ENCODE measurements at places on chromosomes 1 and 21.
A peak's percentile ranks its signal among the peaks of the same experiment; 100 is the strongest.

DNA sequence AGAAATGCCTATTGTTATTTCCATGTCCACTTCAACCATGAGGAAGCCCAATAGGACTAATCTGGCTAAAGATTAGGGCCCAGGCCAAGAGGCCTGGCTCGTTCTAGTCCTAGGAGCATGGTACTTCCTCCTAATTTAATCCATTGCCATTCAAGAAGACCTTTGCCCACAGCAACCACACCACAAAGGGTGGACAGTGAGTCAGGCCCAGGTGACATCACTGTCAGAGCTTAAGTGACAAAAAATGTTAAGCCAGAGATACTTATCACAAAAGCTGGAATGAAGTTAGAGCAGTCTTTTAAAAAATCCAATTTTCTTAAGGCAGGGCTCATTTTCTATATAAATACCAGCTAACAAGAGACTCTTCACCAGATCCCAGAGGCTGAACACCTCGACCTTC is at the start of gene SPRR3:
SPRR3 (plus strand) TSS at position 368 of the 400 bp plus-strand sequence. CDS start 1,272 bp downstream, outside the sequence.
- no peak for DNase-seq

DNA sequence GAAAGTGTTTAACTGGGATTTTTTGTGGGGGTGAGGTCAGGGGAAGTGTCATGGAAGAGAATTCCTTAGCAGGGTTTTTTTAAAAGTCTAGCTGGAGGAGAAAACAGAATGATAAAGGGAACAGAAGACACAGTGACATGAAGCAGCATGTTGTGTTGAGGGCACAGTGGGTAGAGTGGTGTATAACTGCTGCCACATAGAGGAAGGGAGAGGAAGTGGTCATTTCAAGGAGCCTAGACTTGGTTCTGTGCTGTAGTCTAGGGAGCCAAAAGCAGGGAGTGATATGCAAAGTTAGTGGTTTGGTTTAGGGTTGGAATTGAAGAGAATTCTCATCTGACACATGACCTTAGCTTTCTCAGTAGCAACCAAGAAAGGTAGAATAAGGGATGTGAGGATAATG is 10.2 kb downstream of the EEIG2 start:
- peak; percentile 32 for DNase-seq

GRCh38 chr1:177569476-177569875 is 398.7 kb downstream of the BRINP2 start:
- DNase-seq = no peak

- DNase-seq = no peak
Observed at GRCh38 chr1:21913258-21913657, 23.9 kb downstream of the HSPG2 start.

DNA sequence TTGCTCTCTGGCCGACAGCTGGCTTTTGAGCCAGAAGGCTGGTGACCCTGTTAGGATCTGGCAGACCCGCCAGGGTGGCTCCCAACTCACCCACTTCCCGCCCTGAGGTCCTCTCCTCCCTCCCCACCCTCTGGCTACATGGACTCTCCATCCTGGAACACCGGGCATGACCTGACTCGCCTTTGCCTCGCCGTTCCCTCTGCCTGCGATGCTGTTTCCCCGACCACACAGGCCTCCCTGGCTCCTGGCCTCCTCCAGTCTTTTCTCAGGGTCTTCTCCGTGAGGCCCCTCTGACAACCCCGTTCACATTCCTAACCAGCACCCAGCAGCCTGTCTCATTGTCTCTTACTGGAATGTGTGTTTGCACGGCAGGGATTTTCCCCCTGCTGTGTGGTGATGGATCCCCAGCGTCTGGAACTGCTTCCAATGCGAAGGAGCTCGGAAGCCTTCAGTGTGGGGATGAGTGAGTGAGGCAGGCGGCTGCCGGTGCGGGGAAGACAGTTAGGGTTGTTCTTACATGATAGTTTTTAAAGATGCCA is 46.0 kb upstream of the POFUT2 start:
- DNase-seq = no peak

DNA sequence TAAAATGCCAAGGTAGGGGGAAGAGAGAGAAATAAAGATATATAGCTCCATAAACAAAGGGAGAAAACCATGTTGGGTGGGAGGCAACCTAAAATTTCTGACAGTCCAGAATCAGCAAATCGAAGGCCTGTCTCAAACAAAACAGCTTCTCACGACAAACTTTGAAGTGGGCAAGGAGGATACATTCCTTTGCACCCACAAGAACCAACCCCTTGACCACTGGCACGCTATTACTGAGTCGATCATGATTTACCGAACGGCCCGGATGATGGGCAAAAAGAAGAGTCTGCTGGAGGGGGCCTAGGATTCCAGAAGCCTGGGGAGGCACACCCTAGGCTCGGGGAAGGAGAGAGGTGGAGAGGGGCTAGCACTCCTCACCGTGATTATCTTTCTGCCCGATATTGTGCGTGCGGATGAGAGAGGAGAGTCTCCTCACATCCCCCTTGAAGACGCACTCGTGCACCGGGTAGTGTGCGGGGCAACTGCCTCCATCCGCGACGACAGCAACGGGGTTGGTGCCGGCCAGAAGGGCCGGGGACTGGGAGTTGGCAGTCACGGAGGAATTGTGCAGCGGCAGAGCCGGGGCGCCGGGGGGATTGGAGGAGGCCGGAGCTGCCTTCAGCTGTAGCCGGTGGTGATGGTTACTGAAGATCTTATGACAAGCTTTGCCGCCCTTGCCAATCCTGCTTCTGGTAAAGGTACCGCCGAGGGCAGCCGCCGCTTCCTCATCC is 756 bp downstream of the ANKRD13C start:
- DNase-seq = peak; percentile 15

DNA sequence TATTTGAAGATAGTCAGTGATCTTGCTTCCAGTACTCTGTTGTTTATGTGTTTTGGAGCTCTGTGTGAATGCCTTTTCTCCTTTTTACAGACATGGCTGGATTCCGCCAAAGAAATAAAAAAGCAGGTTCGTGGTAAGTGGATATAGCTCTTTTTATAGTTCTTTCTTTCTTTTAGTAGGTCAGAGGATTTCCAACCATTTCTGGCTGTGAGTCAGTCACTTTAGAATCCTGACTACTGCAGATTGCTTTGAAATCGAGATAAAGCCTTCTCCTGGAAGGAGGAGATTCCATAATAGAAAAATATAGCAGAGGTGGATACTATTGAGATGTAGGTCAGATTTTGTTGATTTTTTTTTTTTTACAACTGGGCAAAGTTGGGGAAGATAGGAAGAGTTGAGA is 97.4 kb downstream of the EPB41 start:
- no peak for DNase-seq

- no peak for DNase-seq
Observed at GRCh38 chr1:218693599-218693998, 348.5 kb downstream of the TGFB2 start.

DNA sequence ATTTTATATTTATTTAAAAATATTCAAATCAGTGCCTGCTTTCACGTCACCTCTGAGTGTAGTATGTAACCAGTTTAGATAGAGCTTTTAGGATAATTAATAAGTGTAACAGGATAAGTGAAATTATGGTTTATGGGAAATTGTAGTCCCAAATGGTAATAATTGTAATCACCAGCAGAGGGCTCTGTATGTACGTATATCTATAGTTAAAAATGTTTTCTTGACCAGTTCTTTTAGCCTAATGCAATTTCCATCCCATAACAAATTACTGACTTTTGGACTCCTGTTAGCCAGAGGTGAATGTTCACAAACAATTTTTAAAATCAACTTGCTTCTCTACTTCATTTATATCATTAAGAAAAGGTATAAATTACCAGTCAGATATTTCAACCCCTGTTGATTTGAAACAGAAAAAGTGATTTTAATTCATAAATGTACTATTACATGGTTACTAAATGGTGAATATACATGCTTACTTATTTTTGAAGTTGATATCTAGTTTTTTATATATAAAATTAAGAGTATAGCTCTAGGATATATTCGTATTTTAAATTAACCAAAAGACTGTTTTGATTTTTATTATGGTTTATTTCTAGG is 25.3 kb downstream of the SLC30A7 start:
- peak; percentile 9 for DNase-seq

DNA sequence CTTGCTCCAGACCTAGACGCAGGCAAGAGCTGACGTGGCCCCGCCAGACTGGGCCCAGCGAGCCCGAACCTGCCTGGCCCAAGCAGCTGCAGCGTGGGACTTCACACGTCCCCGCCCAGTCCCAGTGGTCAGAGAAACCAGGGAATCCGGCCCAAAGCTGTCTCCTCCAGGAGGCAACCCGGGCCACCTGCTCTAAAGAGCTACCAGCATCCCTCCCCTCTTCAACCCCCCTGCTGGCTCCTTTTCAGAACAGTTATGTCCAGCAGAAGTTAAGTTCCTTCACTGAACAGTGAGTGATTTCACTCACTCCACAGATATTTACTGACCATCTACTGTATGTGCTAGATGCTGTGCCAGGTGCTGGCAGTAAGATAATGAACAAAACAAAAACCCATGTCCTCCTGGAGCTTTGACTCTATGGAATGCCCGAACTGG is 2.1 kb upstream of the EFNA1 start:
- no peak for DNase-seq

DNA sequence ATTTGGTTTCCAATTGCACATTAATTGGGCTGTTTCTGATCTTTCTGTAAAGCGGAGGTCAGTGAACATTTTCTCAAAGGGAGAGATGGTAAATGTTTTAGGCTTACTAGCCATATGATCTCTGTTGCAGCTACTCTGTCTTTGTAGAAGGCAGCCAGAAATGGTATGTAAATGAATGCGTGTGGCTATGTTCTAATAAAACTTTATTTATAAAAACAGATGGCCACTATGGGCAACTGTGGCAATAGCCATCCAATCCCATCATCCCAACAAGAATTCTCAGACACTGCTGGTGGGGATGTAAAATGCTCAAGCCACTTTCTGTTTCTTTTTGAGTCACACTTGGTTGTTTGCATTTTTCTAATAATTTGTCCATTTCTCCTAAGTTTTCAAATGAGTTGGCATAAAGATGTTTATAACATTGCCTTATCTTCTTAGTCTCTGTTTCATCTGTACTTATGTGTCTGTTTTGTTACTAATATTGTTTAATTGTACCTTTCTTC is 448.8 kb upstream of the VAMP3 start:
- no peak for DNase-seq

DNA sequence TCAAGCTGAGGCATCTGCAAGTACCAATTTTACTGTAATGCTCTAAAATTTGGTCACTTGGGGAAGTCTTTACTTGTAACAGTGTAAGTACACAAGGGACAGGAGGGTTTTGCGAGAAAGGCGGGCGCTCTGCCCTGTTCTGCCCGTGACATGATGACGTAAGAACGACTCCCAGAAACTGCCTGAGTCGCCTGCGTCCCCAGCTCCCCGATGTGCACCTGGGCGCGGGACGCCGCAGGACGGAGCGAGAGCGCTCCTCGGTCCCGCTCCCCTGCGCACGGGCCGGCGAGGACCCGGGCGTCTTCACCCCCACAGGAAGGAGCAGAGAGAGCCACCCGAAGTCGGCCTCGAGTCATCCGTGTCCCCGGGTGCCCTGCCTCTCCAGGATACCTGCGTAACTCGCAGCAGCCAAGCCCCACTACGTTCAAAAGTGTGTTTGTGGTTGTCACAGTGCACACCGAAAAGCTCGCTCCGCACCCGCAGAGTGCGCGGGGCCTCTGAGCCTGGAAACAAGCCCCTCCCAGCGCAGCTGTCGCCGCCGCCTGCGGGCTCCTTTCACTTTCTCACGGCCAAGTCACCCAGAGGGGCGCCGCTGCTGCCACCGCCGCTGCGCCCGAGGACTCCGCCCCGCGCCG is 3.3 kb upstream of the ZBTB18 start:
- DNase-seq = peak; percentile 60

GRCh38 chr1:157562515-157562914 is 10.2 kb upstream of the FCRL5 start:
- peak; percentile 24 for DNase-seq

DNA sequence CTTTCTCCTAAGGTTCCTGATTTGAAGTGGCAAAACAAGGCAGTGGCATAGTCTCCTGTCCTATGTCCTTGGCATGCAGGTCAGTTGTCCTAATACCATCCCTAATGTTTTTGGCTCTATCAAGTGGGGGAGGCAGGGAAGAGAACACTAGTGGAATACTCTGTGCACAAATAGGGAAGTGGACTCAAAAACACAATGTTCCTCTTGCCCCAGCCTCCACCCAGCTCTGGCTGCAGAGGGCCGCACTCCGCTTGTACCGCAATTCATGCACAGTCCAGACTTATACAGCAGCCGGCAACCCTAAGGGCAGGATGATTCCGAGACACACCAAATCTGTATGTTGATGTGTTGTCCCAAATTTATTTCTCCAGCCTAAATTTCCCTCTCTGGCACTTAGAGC is 14.5 kb downstream of the PLEKHO1 start:
- no peak for DNase-seq

- no peak for DNase-seq
Observed at GRCh38 chr1:203299169-203299568, 6.2 kb upstream of the BTG2 start.

- no peak for DNase-seq
Observed at GRCh38 chr1:203046984-203047630, 20.8 kb downstream of the PPFIA4 start.

GRCh38 chr1:220426989-220427388 is 100.9 kb upstream of the MARK1 start:
- no peak for DNase-seq

DNA sequence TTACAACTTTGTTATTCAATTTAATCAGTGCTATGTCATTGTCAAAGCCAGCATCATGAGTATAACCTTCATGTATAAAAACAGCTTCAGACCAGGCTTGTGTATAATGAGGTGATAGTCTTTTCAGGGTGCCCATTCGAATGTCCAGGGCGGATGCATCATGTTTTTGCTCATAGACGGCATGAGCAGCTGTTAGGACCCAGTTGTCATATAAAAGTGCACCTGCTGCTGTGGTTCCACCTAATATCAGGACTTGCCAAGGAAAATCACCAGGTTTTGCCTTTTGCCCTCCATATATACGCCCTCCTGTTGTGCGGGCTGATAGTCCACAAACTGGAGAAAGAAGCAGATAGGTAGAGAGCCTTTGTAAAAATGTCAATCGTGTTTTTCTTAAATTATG is 14.9 kb downstream of the TARDBP start:
- no peak for DNase-seq

GRCh38 chr1:180560200-180560867 is 1.6 kb downstream of the OVAAL start:
- DNase-seq = no peak

Measured in GM20000 (cell line).